ENCODE measurements at places on chromosomes 13 and 19. TPM values are rescaled to one million over a fixed set of nuclear protein-coding genes. Genes with fewer than 3 reads are reported as not detected.

GRCh38 chr19:28207244-28207643 is 1005.7 kb downstream of the UQCRFS1 start:
- H3K4me3 ChIP-seq = no peak overlapping the region
- DNase-seq = no peak
- no peaks in the 10 kb centered on the region for H3K4me1 ChIP-seq
- H3K27me3 ChIP-seq = no peaks in the 10 kb centered on the region

Gene GAMT
- 167 TPM for total RNA-seq

Gene ZBTB32
- total RNA-seq = not detected

Gene N4BP2L2
- total RNA-seq = 106 TPM

Data from heart left ventricle (tissue), 16 donors.